ENCODE measurements at places on chromosomes 7 and 10.

- no peak for DNase-seq
- no peaks in the 10 kb centered on the region for H3K36me3 ChIP-seq
- H3K4me1 ChIP-seq, result peaks cover 12% of the 10 kb centered on the region
- H3K4me3 ChIP-seq, result no peak overlapping the region
Measured at GRCh38 chr7:156897673-156898072, 4.7 kb upstream of the LMBR1 start.

- no peak overlapping the region for H3K4me3 ChIP-seq
- H3K27ac ChIP-seq, result no peak overlapping the region
- peaks cover 3% of the 10 kb centered on the region for H3K27me3 ChIP-seq
- no peaks in the 10 kb centered on the region for H3K36me3 ChIP-seq
Measured at GRCh38 chr7:120793213-120793936, 64.6 kb downstream of the TSPAN12 start.

- no peak overlapping the region for H3K4me3 ChIP-seq
- no peaks in the 10 kb centered on the region for H3K27me3 ChIP-seq
- no peak for DNase-seq
Measured at GRCh38 chr10:11328264-11329061, 283.0 kb downstream of the USP6NL start.

DNA sequence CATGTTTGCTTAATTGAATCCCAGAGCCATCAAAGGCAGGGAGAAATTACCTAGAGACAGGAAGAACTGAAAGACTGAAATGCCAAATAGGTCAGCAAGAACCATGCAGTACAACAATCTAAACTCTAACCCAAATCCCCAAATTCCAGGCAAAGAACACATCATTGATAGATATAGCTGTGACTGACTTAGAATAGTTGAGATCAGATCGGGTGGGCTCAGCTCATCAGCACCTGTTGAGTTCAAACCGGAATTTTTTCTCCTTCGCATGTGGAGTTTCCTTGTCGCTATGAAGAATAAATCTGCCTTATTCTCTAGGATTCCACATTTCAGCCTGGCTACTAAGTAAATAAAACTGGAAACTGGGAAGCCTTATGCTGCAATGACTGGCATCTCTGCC lies 1.4 kb downstream of the ANKMY2 start:
- H3K27ac ChIP-seq, result peak overlapping the region; percentile 80
- no peak for DNase-seq
- H3K4me3 ChIP-seq, result peak overlapping the region; percentile 85
- H3K36me3 ChIP-seq, result no peaks in the 10 kb centered on the region
- H3K4me1 ChIP-seq, result peaks cover 45% of the 10 kb centered on the region

- DNase-seq, result no peak
- no peaks in the 10 kb centered on the region for H3K27me3 ChIP-seq
- no peak overlapping the region for H3K27ac ChIP-seq
- no peak overlapping the region for H3K4me3 ChIP-seq
- no peaks in the 10 kb centered on the region for H3K36me3 ChIP-seq
Measured at GRCh38 chr7:66296557-66296956, 91.4 kb downstream of the TPST1 start.

DNA sequence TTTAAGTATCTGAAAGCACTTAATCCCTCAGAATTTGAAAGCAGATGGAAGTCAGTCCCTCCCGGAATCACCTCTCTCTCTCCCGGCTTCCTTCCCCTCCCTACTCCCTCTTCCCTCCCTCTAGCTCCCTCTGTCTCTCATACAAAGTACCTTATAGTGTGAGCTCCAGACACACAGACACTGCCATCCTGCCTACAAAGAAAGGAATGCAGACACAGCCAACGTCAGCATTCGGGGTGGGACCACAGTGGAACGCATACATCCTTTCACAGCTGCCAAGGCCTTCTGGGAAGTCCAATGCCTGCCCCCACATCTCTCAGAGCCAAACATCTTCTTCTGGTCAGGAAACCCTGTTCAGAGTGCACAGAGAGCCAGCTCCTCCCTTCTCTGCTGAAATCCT lies 9.3 kb downstream of the NOD1 start:
- peaks cover 7% of the 10 kb centered on the region for H3K36me3 ChIP-seq
- H3K4me3 ChIP-seq, result no peak overlapping the region
- no peak for DNase-seq
- H3K27me3 ChIP-seq, result no peaks in the 10 kb centered on the region
- no peaks in the 10 kb centered on the region for H3K4me1 ChIP-seq

DNA sequence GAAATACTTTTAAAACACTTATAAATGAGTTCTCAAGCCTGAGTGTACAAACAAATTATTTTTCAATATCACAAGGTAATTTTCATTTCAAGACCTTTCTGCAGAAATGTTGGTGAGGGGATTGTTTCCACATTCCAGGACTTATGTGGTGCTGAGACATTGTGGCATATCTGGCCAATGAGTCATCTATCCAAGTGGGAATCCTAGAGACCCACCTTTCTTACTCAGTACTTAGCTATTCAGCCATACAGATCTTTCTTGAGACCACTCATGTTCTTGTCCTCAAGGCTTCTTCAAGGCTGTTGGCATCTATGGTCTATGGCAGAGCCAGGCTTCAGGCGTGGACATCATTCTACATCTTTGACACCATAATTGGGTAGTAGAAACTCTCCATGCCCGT lies 225.4 kb downstream of the DKK1 start:
- no peak overlapping the region for H3K4me3 ChIP-seq
- no peaks in the 10 kb centered on the region for H3K36me3 ChIP-seq
- H3K27ac ChIP-seq, result no peak overlapping the region
- no peak for DNase-seq

DNA sequence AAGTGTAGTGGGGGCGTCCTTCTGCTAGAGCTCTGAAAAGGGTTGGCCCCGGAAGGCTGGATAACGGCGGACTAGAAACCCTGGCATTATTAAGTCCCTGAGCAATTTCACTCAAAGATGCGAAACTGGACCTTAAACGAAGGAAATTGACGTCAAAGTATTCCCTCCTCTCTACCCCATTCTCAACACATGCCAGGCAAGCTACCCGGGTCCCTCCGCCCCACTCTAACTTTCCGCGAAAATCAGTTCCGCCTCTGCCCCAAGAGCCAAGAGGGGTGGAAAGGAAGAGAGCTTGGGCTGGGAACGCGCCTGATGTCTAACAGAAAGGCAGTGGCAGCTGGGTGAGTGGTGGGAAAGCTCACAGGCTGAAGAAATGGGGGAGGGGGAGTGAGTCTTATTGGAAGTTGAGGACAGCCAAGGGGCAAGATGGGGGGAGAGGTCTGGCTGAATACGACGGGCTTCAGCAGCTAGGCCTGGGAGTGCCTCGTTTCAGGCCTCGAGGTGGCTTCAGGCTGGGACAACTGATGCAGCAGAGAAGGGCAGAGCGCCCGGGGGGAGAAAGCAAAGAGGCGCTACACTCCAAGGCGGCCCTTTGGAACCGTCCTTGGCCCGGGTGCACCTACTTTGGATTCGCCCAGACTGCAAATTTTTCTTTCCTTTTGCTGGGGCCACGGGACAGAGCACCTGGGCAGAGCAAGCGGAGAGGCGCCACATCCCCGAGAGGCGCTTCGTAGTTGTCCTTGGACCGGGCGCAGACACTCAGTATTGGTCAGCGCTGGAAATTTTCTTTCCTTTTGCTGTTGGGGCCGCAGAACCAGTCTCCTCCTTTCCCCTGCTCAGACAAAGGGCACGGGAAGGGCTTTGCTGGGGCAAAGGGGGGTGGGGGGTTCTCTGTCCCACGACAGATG lies 2.0 kb upstream of the FEZF1 start:
- DNase-seq, result no peak
- no peaks in the 10 kb centered on the region for H3K4me1 ChIP-seq
- no peaks in the 10 kb centered on the region for H3K27me3 ChIP-seq
- no peaks in the 10 kb centered on the region for H3K36me3 ChIP-seq
- H3K4me3 ChIP-seq, result no peak overlapping the region

DNA sequence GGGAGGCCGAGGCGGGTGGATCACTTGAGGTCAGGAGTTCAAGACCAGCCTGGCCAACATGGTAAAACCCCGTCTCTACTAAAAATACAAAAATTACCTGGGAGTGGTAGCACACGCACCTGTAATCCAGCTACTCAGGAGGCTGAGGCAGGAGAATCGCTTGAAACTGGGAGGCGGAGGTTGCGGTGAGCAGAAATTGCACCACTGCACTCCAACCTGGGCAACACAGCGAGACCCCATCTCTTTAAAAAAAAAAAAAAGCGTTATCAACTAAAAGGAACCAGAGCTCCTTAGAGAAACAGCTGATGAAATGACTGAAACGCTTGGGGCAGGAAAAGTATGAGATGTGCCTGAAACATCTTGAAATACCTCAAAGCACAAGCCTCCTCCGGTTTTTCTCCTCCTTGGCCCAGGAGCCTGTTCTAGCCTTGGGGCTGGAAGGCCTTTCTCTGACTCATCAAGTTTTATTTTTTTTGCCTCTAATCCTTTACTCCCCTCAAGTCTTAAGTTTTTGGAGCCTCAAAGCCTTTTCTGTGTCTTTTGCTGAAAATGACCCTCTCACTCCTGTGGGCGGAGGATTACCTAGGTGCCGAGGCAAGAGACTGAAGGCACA lies 2.6 kb upstream of the METTL27 start:
- peaks cover 19% of the 10 kb centered on the region for H3K4me1 ChIP-seq
- no peaks in the 10 kb centered on the region for H3K27me3 ChIP-seq
- DNase-seq, result no peak
- H3K4me3 ChIP-seq, result no peak overlapping the region
- no peaks in the 10 kb centered on the region for H3K36me3 ChIP-seq
- no peak overlapping the region for H3K27ac ChIP-seq

GRCh38 chr10:51707392-51707791 lies 8.0 kb upstream of the CSTF2T start:
- H3K4me3 ChIP-seq, result no peak overlapping the region
- no peaks in the 10 kb centered on the region for H3K36me3 ChIP-seq
- peak overlapping the region; percentile 49 for H3K27ac ChIP-seq
- no peak for DNase-seq
- H3K4me1 ChIP-seq, result peaks cover 19% of the 10 kb centered on the region

DNA sequence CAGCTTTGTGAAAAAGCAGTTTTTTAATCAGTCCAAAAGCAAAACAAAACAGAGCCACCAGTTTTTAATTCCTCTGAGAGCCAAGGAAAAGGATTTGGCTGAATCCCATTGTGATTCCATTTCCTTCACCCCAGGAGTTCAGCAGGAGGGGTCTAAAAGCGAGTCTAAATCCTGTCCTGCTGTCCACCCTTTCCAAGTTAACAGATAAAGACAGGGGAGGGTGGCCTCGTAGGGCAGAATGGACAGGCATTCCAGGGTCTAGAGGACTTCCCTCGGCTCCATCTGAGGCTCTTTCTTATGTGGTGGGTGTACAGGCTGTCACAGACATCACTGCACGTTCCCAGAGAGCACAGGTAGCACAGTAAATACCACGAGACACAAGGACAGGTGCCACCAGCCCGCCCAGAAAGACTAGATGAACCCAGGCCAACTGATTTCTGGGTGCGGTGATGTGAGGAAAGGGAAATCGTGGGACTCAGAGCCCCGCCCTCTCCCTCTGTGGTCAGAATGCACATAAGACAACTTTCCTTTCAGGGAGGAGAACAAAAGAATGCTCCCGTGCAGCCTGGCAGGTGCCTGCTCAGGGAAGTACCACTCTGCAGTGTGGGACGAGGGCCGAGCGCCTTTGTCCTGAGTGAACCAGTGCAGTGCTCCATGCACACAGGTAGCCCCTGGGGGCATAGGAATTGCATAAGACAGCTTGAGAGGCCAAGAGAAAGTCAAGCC lies 119.7 kb downstream of the ABLIM1 start:
- no peak overlapping the region for H3K4me3 ChIP-seq
- peaks cover 9% of the 10 kb centered on the region for H3K27me3 ChIP-seq
- peak; percentile 74 for DNase-seq
- H3K4me1 ChIP-seq, result peaks cover 43% of the 10 kb centered on the region
- H3K36me3 ChIP-seq, result no peaks in the 10 kb centered on the region

DNA sequence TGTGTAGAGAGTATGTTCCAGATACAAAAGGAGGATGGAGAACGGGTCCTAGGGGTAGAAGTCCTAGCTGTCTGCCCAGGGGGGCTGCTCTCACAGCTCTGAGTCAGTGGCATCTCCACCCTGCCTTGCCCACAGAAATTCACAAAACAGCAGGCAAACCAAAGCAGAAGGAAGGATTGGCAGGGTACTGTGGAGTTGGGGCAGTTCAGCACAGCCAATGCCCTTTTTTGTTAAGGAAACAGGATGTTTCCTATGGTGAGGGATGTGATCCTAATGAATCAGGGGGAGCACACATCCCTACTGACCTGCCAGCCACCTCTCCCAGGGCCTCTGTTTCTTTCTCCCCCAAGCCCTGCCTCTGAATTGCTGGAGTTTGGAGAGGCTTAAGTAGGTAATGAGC lies 457.6 kb downstream of the PLXNA4 start:
- no peak for DNase-seq
- no peak overlapping the region for H3K27ac ChIP-seq
- H3K36me3 ChIP-seq, result no peaks in the 10 kb centered on the region
- no peaks in the 10 kb centered on the region for H3K4me1 ChIP-seq
- no peak overlapping the region for H3K4me3 ChIP-seq
- H3K27me3 ChIP-seq, result peaks cover 4% of the 10 kb centered on the region

- H3K27me3 ChIP-seq, result no peaks in the 10 kb centered on the region
- no peaks in the 10 kb centered on the region for H3K4me1 ChIP-seq
- no peaks in the 10 kb centered on the region for H3K36me3 ChIP-seq
- no peak overlapping the region for H3K27ac ChIP-seq
Measured at GRCh38 chr10:19209319-19209718, 160.7 kb downstream of the MALRD1 start.

DNA sequence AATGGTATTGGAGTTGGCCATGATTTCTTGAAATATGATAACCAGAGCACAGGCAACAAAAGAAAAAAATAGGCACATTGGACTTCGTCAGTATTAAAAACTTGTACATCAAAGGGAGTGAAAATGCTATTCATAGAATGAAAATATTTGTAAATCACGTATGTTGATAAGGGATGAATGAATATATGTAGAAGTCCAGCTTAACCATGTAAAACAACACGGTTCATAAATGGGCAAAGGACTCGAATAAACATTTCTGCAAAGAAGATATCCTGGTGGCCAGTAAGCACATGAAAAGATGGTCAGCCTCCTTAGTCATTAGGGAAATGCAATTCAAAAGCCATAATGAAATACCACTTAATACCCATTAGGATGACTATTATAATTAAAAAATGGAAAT lies 68.1 kb downstream of the WAC start:
- H3K27me3 ChIP-seq, result no peaks in the 10 kb centered on the region
- no peak overlapping the region for H3K27ac ChIP-seq
- DNase-seq, result no peak
- no peak overlapping the region for H3K4me3 ChIP-seq
- H3K4me1 ChIP-seq, result no peaks in the 10 kb centered on the region

Data from DND-41 (cell line).